ENCODE measurements at places on chromosomes 7 and 10. TPM values are rescaled to one million over a fixed set of nuclear protein-coding genes. Genes with fewer than 3 reads are reported as not detected.

ADAMTS14 gene
- 3.4 TPM for total RNA-seq

COMTD1 gene
- 20.8 TPM for total RNA-seq

OTUD1 gene
- 14.2 TPM for total RNA-seq

GPR22 gene
- total RNA-seq: not detected

GRCh38 chr10:3783682-3784432 lies 1.2 kb downstream of the KLF6 start:
- no peak for DNase-seq

DNA sequence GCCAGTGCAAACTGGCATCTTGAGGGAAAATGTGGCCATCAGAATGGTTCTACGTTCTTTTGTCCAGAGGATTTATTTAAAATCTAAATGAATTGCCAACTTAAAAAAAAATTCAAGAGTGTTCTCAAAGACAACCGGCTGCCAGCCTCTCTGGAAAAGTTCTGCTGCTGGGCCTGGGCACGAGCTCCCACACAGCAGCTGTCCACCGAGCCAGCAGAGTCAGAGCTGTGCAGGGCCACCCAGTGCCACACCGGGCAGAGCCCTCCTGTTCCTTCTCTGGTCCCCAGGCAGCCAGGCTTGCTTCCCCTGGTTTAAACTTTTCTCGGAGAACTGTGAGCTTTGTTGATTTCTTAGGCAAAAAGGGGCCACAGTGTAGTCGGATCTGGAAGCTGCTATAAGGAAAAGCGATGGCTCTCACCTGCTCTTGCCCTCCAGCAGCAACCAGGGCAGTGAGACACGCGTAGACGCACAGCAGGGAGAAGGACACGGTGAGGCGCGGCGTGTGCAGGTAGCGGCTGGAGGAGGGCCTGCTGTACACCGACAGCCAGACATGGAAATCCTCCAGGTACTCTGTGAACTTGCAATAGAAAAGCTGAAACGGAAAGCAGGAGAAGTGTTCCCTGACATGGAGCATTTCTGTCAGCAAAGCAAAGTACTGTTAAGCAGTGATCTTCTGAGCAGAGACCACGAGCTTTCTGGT lies 111.6 kb downstream of the PKD1L1 start:
- no peak for DNase-seq

- no peak for DNase-seq
These were observed 12.6 kb upstream of the GDF10 start for GRCh38 chr10:47287365-47287802.

- no peak for DNase-seq
These were observed 973.5 kb downstream of the ANKRD7 start for GRCh38 chr7:119197877-119198527.

GRCh38 chr7:148042935-148043631 lies 547.5 kb upstream of the C7orf33 start:
- DNase-seq: no peak

- no peak for DNase-seq
These were observed 412.7 kb upstream of the SORCS1 start for GRCh38 chr10:107577221-107577620.

Measured in glomerular endothelial cell (primary cell).